IPS-NIHi11 (cell line): ENCODE measurements at places on chromosomes 3 and 15.

GRCh38 chr3:42027571-42027970, 63.6 kb upstream of the TRAK1 start:
- no peak for DNase-seq

- DNase-seq = no peak
These were observed 346.1 kb downstream of the EPHB1 start for GRCh38 chr3:135141160-135141559.

GRCh38 chr15:82820128-82820527, 10.7 kb downstream of the WHAMM start:
- DNase-seq = no peak

GRCh38 chr15:40825661-40826422, 2.7 kb downstream of the PPP1R14D start:
- DNase-seq = no peak

DNA sequence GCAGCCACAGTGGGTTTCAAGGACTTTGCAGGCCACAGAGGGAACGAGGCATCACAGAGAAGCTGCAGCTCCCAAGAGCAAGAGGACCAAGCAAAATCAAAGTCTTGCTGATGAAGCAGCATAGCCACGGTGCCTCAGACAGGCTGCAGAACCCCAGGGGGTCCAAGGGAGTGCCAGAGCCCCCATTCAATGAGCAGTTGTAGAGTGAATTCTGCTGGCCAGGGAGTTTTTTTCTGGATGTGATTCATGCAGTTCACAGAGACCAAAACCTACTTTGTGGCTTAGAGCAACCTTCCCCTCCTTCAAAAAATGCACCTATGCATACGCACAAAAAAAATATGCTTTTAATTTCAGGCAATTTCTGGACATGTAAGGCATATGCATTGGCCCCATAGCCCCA, 409.0 kb downstream of the VPS13C start:
- DNase-seq = no peak

- DNase-seq = no peak
These were observed 30.1 kb upstream of the TFRC start for GRCh38 chr3:196111939-196112386.

GRCh38 chr3:111902534-111902933, 43.5 kb downstream of the PHLDB2 start:
- no peak for DNase-seq

GRCh38 chr3:64405211-64405835, 180.1 kb upstream of the PRICKLE2 start:
- DNase-seq = no peak
